ENCODE measurements at places on chromosomes 2 and 18. TPM values are rescaled to one million over a fixed set of nuclear protein-coding genes. Genes with fewer than 3 reads are reported as not detected.

The SERPINB11 gene
- total RNA-seq: 7.1 TPM

The TBC1D8 gene
- 75.6 TPM for total RNA-seq

The CRYGC gene
- total RNA-seq: not detected

The INHA gene
- total RNA-seq: not detected

The C2orf92 gene
- 15.2 TPM for total RNA-seq

The DUSP19 gene
- total RNA-seq: 19.6 TPM

The GLS gene
- 106 TPM for total RNA-seq

The DQX1 gene
- 42.6 TPM for total RNA-seq

The CFAP65 gene
- total RNA-seq: not detected

The KIF1A gene
- total RNA-seq: 3.9 TPM

The RMND5A gene
- 29.1 TPM for total RNA-seq

DNA sequence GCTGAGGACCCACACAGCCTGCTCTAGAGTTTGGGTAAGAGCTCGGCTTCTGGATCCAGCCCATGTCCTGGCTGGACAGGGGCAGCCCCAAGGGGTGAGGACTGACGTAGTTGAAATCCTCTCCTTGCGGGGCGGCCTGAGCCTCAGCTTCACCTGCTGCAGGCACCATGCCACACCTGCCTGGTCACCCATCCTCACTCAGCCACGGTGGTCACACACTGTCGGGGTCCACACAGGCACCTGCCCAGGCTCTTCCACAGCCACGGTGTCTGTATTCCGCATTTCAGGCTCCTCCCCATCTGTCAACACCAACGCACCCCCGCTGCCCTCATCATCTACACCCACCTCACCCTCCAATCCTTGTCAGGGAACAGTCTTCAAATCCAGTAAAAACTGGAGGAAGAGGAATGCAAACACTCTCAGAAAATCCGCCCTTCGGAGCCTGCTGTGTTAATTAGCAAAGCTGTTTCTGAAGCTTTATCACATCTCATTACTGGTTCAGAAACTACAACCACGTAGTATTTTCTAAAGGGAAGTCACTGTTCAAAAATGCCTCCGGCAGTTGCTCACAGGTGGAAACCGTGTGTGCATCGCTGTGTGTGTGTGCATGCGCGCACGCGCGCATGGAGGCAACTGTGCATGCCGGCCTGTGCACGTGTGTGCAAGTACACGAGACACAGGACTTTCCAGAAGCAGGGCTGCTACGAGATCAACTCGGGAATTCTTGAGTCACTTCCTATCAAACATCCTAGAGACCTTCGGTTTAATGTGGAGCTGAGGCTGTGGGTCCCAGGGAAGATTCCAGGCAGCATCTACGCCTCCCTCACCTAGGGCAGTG, 38.2 kb downstream of the SLC66A2 start:
- DNase-seq: no peak

GRCh38 chr2:64629329-64629781, 24.4 kb downstream of the SERTAD2 start:
- DNase-seq: peak; percentile 50

GRCh38 chr18:46621871-46622270, 35.1 kb downstream of the LOXHD1 start:
- DNase-seq: no peak

- DNase-seq: no peak
Observed at GRCh38 chr2:133723133-133723532, 154.9 kb upstream of the NCKAP5 start.

DNA sequence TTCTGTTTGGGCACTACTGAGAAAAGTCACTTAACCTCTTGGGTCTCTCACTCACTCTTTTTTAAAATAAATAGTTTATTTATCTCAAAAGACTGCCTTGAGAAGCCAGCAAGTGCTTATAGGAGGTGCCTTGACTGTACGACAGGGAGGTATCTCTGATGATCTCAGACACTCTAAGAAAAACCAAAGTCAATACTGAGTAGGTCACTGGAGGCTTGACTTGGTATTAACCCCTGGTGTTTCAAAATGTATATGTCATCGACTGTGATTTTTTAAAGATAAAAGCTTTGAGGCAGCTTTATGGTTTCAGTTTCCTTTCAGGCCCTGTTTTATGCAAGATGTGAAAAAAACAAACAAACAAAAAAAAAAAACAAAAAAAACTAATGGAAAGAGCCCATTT, 33.7 kb downstream of the MREG start:
- no peak for DNase-seq

DNA sequence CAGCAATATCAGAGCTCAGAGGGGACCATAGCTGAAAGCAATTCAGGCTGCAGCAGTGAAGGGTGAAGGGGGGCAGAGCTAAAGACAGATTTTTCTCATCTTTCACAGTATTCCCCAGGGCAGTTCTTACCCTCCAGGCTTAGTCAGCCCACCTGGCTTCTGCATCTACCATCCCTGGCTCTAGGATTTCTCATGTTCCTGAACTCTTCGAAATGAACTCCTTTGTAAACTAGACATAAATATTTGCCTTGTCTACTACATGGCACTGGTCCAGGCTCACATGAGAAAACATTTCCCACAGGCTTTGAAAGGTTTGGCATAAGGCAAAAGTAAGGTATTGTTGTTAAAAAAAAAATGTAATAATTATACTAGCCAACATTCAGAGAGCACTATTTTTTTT, 23.6 kb upstream of the NEB start:
- DNase-seq: no peak

DNA sequence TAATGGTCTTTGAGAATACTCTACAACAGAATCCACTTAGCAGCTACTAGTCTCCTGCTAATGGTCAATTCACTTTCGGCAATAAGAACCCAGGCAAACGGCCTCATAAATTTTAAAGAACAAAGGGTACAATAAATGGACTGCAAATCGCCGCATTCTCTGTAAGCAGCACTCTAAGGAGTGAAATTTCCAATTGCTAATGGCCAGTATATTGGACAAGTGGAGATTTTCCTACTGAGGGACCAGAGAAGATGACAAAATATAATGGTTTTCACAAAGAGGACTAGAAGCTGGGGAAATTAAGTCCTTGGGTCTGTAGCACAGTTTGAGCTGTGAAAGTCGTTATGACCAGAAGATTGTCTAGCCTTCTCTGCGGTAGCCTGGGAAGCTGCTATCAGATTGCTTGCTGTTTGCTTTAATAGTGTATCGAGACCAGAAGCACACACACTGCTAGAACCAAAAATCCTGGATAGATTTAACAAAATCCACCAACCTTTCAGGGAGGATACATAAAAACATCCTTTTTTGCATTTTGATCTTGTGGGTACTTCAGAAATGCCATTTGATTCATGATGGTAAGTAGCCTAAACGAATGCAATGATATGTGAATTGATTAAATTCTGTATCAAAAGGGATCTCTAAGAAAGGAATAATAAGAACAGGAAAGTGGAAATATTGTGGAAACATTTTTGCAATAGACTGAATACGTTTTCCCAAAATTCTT, 53.6 kb upstream of the ATP8B1 start:
- DNase-seq: no peak

GRCh38 chr2:201697899-201698298, 545 bp downstream of the MPP4 start:
- no peak for DNase-seq

GRCh38 chr18:79458131-79458838, 62.6 kb downstream of the NFATC1 start:
- DNase-seq: peak; percentile 89

- no peak for DNase-seq
Observed at GRCh38 chr18:49486606-49486952, 455 bp downstream of the C18orf32 start.

GRCh38 chr2:194566907-194567660, 1089.9 kb upstream of the SLC39A10 start:
- DNase-seq: no peak

GRCh38 chr2:206881708-206882410, 57.5 kb upstream of the CPO start:
- peak; percentile 27 for DNase-seq

GRCh38 chr2:241218131-241219029, 29.9 kb downstream of the ANO7 start:
- peak; percentile 55 for DNase-seq

DNA sequence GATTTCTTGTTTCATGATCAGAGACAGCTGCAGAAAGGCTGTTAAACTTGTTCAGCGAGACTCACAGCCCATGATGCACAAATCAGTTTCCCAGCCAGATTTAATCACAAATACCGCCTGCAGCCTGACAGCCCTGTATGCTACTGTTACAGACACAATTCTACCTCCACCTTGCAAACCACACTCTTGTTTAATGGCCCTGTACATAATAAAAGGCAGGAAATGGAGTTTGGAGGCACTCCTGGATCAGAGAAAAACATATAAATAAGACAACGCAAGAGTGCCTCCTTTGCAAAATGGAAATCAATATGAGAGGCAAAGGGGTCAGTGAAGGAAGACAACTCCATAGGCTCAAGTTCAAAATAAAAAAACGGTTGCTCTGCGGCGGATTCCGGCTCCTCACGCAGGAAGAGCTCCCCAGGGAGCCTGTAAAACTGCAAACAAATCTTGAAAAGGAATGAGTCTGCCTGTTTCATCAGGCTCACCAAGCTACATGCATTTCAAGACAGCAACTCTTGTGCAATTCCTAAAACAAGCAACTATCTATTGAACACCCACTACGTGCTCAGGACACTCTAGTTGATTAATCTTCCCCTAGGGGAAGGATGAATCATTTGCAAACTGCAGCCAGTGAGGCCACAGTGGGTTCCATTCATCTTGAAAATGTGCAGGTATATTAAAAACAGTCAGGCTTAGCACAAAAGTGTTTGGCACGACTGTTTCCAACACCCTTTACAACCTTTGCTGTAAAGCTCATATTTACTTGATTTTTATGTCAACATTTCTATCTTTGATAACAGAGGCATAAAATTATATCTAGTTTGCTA, 37.5 kb downstream of the TBC1D8 start:
- DNase-seq: peak; percentile 48

DNA sequence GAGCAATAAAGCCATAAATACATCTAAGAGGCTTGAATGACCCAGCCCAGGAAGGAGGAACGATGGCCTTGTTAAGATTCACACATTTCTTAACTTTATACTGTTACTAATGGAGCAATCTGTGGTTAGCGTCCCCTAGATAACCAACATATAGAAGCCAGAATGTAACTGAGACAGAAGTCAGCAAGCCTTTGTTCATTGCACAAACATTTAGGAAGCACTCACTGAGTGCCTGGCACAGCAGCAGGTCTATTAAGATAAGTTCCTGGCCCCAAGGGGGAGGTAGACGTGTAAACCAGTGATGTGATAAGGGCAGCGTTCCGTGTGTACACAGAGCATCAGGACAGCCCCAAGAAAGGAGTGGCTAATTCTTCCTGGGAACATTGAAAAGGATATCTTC, 63.6 kb upstream of the ATL2 start:
- DNase-seq: peak; percentile 50

- DNase-seq: peak; percentile 93
Observed at GRCh38 chr2:98444436-98445176, at the start of gene INPP4A. Gene INPP4A (plus strand): TSS chr2:98444858. CDS start chr2:98520049, 75,191 bp downstream.

GRCh38 chr2:112646791-112647689, 1.3 kb downstream of the SLC20A1 start:
- DNase-seq: peak; percentile 60

DNA sequence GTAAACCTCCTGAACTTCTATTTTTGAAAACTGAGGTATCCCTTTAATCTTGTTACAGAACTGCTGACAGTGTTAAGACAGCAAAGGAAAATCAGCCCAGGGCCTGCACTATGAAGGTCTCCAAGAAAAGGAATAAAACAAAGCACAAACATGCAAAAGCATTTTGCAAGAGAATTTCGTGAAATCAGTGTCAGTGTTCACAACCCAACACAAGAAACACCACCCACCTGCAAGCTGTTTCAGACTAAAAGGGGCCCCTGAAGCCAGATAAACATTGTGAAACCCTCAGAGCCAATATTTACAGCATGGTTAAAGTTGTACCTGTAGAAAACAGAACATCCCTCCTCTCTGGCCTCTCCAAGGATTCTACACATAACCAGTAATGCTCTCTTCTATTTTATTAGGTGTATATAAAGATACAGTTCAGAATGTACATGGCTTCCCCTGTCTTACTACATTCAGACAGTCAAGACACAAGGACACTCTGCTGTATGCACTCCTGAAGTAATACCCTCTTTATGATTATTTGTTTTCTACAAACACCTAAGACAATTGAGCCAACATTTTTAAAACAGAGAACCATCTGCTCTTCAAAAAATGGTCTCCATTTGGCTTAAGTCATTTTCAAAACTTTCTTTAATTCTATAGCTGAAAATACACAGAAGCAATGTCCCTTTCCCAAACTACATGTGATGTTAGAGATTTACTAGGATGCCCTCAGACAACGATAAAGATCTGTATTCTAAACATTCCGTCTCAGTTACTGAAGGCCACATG, 149.5 kb upstream of the ZFP36L2 start:
- DNase-seq: no peak

DNA sequence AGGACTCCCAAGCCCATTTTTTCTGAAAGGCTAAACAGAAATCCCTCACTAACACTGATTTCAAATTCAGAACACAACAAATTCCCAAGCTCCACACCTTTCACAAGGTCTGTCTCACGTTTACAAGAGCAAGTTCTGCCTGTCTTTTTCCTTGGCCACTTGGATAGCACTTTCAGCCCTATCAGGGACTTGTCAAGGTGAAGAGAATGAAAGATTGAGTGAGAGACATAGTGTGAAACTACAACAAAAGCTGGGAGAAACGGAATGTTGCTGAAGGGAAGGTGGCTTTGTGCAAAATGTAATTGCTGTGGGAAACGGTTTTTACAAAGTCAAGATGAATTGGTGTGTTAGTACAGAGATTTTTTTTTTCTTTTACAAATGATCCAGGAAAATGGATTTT, 89.4 kb upstream of the GATA6 start:
- DNase-seq: no peak

DNA sequence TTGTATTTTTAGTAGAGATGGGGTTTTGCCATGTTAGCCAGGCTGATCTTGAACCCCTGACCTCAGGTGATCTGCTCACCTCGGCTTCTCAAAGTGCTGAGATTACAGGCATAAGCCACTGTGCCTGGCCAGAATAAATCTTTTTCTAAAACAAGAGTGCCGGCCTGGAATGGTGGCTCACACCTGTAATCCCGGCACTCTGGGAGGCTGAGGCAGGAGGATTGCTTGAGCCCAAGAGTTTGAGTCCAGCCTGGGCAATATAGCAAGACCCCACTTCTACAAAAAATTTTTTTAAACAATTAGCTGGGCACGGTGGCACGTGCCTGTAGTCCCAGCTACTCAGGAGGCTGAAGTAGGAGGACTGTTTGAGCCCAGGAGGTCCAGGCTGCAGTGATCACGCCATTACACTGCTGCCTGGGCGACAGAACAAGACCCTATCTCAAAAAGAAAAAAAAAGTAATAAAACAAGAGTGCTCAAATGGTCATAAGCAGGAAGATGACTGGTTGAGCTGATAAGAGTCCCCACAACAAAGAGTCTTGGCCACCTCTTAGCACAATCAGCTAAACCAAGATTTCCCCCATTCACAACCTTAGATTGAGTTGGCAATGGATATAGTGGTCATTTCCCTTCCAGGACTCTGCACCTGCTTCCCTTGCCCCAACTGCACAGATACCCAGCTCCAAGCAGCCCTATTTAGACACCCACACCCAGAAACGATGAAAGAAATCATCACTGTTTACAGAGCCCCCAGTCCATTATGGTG, 5.8 kb upstream of the UCN start:
- DNase-seq: no peak

All from stomach (tissue), 19 donors.